ENCODE measurements at places on chromosomes 1 and 21.

DNA sequence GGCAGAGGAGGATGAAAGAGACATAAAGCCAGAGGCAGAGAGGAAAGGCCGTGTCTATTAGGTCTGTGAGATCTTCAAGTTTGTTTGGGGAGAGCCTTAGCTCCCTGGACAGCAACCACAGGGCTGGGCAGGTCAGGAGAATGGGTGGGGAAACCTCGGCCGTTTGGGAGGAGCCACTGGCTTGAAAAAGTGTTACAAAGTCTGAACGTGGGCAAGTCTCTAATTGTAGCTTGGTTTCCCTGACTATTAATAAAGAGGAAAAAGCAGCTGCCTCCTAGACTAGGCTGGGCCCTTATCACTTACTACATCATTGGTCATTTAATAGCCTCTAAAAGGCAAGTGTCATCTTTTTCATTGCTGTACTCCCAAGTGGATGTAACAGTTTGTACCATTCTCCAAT lies at the start of gene CCDC17:
Gene CCDC17 (minus strand): TSS at position 83 of the 400 bp plus-strand sequence. CDS start 145 bp downstream, outside the sequence.
- DNase-seq = no peak

- no peak for DNase-seq
These were observed 26.5 kb downstream of the ACTA1 start for GRCh38 chr1:229407206-229408026.

- DNase-seq = no peak
These were observed 44.5 kb downstream of the SLC22A15 start for GRCh38 chr1:116020668-116021272.

GRCh38 chr1:67605209-67605780 lies 79.7 kb upstream of the GADD45A start:
- DNase-seq = no peak

DNA sequence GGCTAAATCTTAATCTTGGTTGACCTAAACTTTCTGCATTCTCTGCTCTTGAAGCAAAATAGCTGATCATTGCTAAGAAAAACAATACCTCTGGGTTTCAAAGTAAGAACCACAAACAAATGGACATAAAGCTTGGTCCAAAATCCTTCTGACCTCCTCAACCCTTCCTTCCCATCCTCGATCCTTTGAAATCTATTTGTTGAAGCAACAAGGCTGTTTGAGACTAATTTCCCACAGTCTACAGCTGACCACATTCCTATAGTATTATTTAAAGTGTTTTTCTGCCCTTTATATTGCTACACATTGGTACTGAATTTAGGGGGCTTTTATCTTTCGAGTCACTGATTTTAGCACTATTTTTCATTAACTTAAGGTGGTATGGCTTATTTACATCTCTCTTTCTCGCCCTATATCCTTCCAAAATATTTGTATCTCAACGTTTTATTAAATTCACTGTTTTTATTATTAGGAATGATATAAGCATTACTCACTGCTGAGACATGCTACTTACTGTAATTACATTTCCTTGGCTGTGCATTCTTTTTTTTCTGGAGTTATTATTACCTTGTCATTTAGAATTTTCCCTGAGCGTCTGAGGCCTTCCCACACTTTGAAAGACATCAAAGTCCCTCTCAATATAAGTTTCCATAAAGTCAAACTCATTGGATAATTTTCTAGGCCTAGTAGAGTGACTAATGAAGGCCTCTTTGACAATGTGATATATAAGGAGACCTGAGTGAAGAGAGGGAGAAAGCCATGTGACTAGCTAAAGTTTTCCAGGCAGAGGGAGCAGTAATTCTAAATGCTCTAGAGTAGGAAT lies 73.9 kb downstream of the RAB3GAP2 start:
- no peak for DNase-seq

- no peak for DNase-seq
These were observed 440.7 kb downstream of the CAMTA1 start for GRCh38 chr1:7225711-7226505.

- DNase-seq = no peak
These were observed 165.3 kb downstream of the TOMM20 start for GRCh38 chr1:234963180-234963903.

- DNase-seq = no peak
These were observed 262.1 kb upstream of the DUSP10 start for GRCh38 chr1:222004034-222004433.

- DNase-seq = no peak
These were observed 9.2 kb upstream of the TRAF3IP3 start for GRCh38 chr1:209746451-209747165.

All from cerebellar nuclear complex (tissue), 1 donor.